ENCODE measurements at places on chromosomes 7 and 10. TPM values are rescaled to one million over a fixed set of nuclear protein-coding genes. Genes with fewer than 3 reads are reported as not detected.

AKR1C8 gene
- total RNA-seq, result not detected

FOXI2 gene
- total RNA-seq, result not detected

DPCD gene
- total RNA-seq, result 12.5 TPM

NSUN6 gene
- 8.0 TPM for total RNA-seq

CPXM2 gene
- 3.3 TPM for total RNA-seq

YWHAG gene
- total RNA-seq, result 66.6 TPM

RPEL1 gene
- total RNA-seq, result not detected

FXYD4 gene
- not detected for total RNA-seq

Measured in suprapubic skin (tissue), 4 donors.